Brain pericyte (primary cell): ENCODE measurements at places on chromosomes 2 and 18.

DNA sequence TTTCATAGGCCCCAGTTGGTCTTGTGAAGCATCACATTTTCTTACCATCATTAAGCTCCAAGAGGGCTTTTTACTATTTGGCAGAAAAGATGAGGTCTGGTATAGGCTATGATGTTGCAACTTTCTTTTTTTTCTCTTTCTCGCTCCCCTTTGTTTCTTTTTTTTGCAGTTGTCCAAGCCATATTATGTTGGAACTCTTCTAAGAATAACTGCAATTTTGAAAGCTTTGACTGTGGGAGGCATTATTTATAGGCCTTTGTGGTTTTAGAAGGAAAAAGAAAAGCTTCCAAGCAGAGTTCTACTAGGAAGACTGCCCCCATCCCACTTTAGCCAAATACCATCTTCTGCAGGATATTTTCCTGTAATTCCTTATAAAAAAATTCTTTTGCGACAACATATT is 571.6 kb downstream of the ARHGAP15 start:
- DNase-seq: no peak

DNA sequence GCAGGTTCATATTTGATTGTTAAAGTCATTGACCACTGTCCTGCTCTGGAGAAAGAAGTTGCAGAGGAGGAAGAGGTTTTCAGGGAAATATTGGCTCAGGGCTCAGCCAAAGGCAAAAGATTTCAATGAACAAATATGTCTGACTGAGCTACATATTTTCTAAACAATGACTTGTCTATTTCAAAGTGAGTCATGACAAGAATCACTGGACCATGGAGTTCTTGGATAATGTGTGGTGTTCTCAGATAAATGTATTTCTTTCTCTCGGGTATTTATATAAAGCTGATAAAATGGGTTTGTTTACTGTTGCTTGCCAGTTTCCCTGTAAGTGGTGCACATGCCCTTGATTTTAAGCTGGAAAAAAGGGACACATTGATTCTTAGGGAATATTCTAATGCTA is 34.3 kb upstream of the RMP24 start:
- no peak for DNase-seq

DNA sequence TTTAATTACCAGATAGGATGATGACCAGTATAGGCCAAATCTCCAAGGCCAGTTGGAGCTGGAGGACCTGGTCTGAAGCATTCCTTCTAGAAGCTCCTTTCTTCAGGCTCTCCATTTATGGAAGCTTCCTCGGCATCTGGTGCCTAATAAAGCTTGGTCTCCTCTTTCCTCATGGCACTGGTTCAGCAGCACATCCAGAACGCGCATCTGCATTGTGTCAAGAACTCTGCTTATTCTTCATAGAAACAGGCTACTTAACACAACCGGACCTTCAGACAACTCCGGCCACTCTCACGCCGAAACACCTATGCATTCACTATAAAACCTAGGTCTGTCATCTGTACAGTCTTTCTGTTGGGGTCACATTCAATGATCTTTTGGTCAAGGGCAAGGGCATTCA is 99.8 kb downstream of the COL6A3 start:
- no peak for DNase-seq

DNA sequence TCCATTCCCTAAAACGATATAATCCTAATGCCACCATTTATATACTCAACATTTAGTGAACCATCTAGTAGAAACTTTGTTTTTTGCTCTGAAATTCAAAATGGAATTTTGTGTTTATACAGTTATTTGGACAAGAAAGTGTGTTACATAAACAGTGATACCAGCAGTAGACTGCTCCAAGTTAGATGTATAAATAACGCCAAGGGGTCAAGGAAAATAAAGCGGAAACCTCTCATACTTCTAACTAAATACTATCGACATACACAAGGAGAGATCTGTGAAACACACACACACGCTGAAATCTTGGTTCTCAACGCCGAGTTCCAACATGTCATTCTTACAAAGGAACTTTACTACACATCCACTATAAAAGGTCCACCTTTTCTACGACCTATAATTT is 1.2 kb downstream of the TXNL1 start:
- no peak for DNase-seq

DNA sequence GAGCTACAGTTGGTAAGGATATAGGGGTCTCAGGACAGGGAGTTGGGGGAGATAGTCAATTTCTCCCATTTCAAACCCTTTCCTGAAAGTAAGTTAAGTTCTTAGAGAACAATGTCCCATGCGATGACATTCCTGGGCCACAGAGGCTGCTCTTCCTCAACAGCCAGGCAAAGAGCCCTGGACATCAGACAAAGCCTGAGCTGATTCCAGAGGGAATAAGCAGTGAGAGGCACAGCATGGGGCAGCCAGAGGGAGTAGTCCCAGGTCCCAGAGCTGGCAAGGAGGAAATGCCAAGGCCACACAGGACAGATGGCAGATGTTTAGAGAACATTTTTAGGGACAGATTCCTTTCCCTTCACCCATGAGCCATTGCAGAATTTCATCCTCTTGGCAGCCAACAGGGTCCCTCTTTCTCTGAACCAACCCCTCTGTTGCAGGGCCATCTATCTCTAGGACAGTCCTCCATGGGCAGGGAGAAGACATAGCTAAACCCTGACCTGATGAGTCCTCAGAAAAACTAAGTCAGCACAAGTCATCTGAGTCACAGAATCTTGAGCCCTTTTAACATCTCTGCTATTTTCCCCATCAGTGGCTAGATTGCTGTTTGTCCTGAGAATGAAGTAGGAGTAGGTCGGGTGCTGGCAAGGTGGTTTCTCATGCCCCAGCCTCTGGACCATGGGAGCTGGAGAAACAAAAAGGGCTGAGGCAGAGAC is 81.6 kb upstream of the STPG4 start:
- no peak for DNase-seq

GRCh38 chr2:99883358-99883757 is 259.0 kb downstream of the AFF3 start:
- DNase-seq: no peak

DNA sequence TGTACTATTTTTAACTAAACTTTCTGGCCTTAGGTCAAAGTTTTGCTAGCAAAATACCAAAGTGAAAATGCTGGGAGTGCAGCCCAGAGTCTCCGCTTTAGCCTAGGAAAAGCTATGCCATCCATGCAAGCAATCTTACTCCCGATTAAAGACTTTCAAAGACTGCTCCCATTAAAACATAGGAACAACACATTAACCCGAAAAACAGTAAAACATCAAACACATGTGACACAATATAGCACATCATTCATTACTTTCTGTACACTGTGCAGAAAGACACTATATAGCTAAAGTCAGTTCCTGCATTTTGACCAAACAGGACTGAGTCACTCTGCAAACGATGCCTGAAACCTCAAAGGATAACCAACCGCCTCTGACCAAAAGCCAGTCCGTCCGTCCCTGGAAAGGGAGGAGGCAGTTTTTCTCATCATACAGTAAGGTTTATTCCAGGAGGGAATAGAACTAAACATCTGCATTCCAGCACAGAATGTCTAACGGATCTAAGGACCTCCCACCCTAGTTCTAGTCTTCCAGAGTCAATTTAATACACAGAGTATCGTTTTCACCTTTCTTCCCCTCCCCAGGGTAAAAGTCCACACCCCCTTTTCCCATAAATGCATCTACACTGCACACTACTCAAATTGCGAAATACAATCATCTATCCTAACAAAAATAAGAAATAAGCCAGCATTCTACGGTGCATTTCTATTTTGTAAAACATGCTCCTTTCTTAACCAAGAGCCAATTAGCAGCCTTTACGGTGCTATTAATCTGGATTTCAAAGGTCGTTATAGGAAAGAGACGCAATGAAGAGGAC is 1.7 kb downstream of the ROCK2 start:
- no peak for DNase-seq

GRCh38 chr2:222299906-222300725 is 1.3 kb upstream of the PAX3 start:
- DNase-seq: no peak

- DNase-seq: no peak
Observed at GRCh38 chr2:188170356-188170755, 121.3 kb upstream of the GULP1 start.

DNA sequence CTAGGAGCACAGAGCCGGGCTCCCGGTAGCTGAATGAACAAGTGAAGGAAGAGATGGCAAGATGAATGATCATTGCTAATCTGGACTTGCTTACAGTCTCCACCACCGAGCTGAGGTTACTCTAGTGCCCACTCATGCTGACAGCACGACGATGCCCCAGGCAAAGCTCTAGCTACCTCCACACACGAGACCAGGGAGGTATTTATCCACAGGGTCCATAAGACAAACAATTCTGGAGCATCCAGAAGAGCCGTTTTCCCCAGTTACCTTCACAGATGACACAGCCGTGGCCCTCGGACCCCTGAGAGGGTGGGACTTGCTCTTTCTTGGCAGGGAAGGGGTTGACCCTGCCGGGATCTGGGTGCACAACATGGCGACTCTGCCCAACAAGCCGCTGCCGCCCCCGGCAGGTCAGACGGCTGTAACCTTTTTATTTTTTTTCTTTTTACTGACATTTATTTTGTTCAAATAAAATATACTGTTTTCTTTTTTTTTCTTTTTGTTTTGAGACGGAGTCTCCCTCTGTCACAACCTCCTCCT is 120.3 kb downstream of the PXDN start:
- no peak for DNase-seq

DNA sequence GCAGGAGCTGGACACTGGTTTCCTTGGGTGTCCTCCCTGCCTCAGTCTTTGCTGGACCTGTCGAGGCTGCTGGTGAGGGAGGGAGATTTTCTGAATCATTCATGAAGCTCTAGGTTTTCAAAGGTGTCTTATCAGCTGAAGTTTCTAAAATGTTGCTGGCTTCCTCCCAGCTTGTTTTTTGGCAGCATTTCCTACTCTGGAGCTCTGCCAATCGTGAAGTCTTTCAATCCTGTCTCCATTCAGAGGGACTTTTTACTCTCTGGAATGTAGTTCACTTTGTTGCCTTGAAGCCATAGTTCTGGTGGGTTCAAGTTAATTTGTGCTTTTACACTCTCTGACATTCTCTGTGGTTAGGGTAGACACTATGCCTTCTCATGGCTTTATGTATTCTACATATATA is 23.9 kb downstream of the SNTG2 start:
- no peak for DNase-seq

GRCh38 chr18:29397536-29397935 is 1220.6 kb upstream of the CDH2 start:
- DNase-seq: no peak

DNA sequence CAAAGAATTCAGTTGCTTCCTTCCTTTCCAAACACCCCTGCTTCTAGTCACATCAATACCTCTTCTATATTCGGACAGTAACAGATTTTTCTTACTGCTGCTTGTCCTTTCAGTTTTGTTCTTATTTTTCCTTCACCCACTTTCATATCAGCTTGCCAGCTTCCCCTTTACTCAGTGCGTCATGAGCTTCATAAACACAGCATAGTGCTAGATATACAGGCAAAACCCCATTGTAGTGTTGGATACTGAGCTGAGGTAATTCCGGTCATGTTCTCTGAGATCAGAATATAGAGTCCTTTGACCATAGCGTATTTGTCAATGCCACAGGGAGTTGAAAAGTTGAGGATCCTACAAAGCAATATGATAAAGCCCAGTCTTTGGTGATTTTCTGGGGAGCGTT is 2.4 kb downstream of the FARP2 start:
- no peak for DNase-seq

DNA sequence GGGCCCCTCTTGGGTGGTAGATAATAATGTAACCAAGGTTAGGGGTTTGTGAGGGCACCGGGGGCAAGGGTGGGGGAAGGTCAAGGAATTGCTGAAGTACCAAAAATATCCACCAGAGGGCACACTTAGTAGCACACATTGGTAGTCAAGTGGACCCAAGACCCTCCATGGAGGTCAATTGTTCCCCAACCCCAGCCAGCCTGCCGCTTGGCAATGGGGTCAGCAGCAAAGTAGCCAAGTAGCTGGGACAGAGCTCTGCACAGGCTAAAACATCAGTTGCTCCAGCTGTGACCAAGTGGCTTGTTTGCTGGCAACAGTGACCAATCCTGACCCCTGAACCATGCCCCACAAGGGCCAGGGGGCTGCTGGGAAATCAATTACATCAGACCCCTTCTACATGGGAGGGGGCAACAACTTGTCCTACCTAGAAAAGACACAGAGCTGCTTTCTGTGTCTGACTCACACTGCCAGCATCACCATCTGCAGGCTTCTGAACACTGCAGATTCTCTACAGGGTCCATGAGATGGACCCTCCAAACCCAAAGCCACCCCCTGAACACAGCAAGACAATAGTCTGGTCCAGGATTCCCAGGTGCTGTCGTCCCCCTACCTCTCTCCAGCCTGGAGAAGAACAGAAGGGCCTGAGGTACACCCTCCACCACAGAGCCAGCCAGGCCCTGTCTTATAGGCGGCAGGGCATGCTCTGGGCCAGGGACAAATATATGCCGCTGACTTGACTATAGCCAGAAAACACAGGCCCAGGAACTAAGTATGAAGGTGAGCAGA is 76.0 kb downstream of the EMX1 start:
- no peak for DNase-seq

GRCh38 chr18:28198620-28199019 is 21.7 kb upstream of the CDH2 start:
- DNase-seq: no peak

DNA sequence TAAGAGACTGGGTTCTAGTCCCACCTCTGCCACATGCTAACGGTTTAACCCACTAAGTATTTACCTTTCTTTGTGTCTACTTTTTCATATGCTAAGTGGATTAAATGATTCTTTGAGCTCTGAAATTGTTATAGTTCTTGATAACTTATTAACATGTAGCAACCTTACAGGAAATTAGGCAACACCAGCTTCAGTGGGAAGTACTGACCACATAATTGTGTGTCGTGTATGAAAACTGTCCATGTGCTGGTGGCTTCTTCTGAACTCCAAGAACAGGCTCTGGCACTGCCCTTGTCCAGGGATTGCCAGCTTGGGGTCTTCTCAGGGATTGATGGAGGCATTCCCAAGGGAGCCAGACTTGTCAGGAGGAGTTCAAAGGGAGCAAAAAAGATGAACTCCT is 427.7 kb downstream of the TGIF1 start:
- DNase-seq: no peak

GRCh38 chr2:1350111-1350510 is 63.2 kb upstream of the TPO start:
- DNase-seq: no peak

- no peak for DNase-seq
Observed at GRCh38 chr2:13052547-13052946, 335.8 kb downstream of the TRIB2 start.

GRCh38 chr2:236686561-236686960 is 116.9 kb downstream of the ACKR3 start:
- DNase-seq: no peak

DNA sequence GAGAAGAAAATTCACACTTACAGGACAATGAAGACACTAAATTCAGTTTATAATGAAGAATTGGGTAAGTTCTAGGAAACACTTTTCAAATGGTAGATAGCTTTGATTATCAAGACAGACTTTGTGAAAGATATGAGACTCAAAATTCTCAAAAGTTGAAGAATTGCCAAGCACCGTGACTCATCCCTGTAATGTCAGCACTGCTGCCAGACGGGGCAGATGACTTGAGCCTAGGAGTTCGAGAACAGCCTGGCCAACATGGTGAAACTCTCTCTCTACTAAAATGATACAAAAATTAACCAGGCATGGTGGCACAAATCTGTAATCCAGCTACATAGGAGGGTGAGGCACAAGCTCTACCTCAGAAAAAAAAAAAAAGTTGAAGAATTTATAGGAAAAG is 1820.1 kb upstream of the LRRTM1 start:
- no peak for DNase-seq
